Hematopoietic multipotent progenitor cell treated with erythropoietin and hydrocortisone succinate and interleukin-3 and kit ligand, for 17 days (in vitro differentiated cells): ENCODE measurements at places on chromosomes 16 and 17.

DNA sequence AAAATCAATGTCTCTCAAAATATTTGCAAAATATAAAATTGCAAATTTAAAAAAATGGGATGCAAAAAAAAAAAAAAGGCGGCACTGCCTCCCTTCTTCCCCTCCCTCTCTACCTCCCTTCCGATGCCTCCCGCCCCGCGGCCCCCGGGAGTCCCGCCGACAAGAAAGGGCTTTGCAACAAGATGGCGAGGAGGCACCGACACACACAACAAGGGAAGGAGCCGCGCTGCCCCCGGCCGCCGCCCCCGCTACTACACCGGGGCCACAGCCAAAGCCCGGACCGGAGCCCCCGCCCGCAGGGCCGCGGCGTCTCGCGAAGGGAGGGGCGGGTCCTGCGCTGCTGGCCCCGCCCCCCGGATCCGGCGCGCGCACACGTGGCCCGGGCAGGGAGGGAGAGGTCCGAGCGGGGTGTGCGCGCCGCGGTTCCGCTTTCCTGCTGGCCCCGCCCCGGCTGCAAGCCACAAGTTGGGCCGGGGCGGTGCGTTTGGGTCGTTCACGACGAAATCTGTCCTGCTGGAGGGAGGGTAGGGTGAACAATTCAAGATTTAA lies at the start of gene MNT:
MNT (minus strand) TSS at position 184 of the 549 bp plus-strand sequence. CDS start 348 bp downstream, outside the sequence.
- peak; percentile 95 for DNase-seq

DNA sequence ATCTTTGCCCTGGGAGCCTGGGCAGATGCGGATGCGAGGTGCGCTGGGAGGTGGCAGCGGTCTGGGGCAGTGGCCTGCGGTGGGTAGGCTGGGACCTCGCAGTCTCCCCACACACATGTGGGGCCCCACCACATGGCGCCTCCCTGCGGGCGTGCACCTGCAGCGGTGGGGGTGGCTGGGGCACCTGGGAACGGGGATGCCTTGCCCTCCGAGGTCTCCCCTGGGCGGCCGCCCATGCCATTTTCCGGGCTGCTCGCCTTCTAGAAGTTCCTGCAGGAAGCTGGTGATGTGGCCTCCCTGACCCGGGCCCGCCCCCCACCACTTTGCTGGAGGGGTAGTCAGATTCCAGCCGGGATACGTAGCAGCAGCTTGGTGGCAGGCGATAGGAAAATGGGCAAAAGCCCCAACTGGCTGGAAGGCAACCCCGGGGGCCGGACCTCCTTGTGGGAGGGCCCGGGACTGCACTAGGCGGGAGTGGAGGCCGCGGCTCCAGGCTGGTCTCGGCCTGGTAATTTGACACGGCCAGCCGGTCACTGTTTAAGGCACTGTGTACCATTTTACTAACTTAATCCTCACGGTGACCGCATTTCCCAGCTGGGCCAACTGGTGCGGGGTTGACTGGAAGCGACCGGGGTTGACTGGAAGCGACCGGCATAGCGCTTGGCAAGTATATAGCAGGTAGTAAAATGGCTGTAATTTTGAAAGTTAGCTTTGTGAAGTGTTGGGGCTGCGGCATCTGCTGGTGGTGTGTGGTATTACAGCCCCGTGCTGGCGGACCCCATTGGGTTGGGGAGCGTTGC lies 38.5 kb downstream of the IGF2BP1 start:
- no peak for DNase-seq

DNA sequence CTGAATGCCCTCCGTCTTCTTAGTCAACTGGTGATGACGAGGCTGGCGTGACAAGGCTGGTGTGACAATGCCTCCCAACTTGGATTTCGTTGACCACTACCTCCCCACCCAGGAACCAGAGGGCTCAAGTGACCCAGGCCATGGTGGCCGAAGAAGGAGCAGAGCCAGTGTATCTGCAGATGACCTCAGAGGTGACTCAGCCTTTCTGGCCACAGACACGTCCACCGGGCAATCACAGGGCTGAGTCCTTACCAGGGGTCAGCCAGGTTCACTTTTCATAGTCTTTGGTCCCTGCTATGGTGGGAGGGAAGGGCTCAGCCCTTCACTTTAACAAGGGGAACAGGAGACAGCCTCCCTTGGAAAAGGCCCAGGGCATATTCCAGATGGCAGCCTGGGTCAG lies 116.3 kb downstream of the MAF start:
- DNase-seq = no peak

- peak; percentile 44 for DNase-seq
Observed at GRCh38 chr16:58814348-58814801, 80.3 kb upstream of the GOT2 start.

DNA sequence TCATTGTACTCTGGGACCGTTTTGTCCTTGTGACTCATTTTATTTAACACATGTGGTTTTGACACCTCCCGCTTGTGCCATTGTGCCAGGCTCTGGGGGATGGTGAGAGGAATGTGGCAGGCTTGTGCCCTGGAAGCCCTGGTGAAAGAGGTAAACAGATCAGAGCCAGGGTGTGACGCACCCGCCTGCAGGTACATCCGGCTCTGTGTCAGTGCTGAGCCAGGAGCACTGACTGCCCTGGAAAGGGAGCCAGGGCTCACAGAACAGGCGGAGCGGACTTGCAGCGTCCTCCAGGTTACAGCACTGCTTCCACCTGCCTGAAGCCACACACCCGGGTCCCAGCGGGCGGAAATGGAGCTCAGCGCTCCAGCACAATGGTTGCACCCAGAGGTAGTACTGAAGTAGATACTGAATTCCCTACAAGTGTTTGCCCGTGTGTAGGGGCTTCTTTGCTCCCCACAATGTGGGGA lies 30.6 kb downstream of the CDRT15 start:
- DNase-seq = no peak

GRCh38 chr17:79410681-79411080 lies 200.2 kb downstream of the RBFOX3 start:
- DNase-seq = no peak

GRCh38 chr17:60641810-60642220 lies 35.8 kb upstream of the BCAS3 start:
- peak; percentile 91 for DNase-seq

DNA sequence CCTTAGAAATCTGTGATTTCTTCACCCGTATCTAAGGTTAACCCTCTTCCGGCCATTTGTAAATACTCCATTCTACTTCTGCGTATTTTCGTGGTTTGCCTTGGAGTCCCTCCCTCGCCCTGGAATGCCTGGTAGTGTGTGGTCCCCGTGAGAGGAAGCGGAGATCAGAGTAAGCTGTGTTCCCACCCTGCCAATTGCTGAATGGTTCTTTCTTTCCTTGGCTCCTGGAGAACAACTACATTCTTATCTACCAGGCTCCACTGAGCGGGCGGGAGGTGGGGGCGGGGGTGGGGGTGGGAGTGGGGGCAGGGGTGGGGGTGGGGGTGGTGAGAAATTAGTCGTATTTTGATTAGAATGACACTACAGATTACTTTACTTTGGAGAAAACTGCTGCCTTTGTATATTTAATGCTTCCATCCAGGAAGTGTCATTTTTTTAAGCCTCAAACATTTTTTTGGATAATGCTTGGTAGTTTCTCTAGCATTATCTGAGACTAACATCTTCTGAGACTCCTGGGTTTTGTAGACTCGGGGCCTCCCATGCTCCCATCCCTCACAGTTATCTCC lies 20.9 kb upstream of the FASN start:
- no peak for DNase-seq

- no peak for DNase-seq
Observed at GRCh38 chr17:8867361-8867981, at the start of gene PIK3R6. TSS of gene PIK3R6 (minus strand) at chr17:8867674. CDS start at chr17:8849794, 17,880 bp downstream.

DNA sequence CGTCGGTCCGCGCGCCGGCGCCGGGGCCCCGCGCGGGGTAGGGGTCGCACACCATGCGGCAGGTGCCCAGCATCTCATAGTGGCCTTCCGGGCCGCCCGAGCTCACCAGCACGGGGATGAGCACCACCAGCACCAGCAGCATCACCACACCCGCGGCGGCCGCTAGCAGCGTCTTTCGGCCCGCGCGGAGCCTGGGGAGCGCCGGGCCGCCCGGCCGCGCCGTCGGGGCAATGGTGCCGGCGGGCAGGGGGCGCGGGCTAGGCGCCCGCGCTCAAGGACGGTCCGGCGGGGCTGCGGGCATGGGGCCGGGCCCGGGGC lies 237 bp downstream of the C1QL1 start:
- no peak for DNase-seq

DNA sequence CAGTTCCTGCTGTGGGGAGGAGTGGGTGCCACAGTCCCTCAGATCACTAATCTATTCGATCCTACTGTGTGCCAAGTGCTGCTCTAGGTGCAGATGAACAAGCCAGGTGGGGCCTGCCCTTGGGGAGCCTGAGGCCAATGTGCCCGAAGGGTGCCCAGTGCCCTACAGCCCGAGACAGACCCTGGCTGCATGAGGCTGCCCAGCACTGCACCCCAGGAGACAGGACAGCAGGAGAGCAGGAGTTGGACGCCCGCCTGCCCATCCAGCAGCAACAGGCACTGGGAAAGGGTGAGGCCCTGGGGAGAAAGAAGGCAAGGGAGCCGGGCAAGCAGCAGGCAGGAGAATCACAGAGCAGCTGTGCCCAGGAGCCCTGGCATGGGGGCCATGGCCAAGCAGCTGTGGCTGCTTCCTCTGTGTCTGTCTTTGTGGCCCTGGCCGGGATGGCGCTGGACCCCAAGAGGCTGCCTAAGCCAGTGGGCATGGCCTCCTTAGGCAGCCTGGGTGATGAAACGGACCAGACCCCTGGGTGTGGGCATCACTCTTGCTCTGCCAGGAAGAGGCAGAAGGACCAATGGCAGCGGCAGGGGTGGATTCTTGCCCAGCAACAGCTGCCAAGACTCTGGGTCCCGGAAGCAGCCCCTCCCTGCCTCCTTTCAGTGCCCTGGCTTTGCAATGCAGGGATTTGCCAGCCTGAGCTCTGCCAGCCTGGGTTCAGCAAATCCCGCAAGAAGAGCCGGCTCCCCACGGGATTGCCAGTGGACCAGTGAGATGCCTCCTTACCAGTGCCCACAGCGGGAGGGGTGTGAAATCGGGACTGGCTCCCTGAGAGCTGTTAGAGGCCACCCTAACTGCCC lies 179.6 kb upstream of the TNRC6C start:
- no peak for DNase-seq

DNA sequence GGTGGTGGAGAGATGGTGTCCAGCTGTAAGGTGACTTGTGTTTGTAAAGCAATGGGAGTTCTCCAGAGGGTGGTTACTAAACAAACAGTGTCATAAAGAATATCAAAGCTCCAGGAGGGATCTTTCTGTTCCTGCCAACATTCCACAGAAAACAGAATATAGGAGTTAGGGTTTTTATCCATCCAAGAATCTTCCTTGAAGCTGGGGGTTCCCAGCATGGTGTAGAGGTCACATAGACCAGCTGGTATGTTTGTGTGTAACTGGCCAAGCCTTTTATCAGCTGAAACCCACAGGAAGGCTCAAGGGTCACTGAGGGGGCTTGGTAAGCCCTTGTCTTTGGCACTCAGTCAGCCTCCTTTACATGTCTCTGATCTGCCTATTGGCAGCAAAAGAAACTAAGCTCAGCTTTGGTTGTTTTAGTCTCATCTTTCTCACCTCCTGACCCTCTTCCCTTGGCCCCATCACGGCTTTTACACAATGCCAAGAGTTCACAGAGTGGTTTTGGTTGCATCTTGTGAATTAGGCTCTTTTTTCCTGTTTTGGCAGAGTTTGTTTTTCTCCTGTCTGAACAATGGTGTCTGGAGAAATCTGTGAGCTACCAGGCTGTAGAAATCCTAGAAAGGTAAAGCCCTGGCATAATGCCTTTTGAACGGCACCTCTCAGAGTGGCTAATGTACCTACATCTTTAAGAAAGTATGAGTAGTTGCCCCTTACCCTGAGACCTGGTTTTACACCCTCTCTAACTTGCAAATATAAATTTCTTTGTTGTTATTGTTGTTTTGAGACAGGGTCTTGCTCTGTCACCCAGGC lies 4.6 kb downstream of the CNTD1 start:
- no peak for DNase-seq

GRCh38 chr17:78346605-78347250 lies 13.1 kb downstream of the SOCS3 start:
- DNase-seq = no peak

DNA sequence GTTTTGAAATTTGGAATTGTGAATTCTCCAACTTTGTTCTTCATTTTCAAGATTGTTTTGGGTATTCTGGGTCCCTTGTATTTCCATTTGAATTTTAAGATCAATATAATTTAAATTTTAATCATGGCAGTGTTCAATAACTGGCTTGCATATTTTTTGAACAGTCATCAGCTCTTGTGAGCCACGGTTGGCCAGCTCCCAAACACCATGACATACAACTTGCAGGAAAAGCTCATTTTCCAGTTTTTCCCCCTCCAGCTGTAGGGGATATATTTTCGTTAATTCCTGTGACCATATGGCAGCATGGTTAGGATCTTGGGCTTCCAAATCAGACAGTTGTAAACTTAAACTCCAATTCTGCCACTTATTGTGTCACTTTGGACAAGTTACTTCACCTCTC lies 690.1 kb downstream of the WWOX start:
- DNase-seq = no peak

GRCh38 chr16:27748868-27749546 lies 199.1 kb downstream of the KATNIP start:
- DNase-seq = peak; percentile 64

DNA sequence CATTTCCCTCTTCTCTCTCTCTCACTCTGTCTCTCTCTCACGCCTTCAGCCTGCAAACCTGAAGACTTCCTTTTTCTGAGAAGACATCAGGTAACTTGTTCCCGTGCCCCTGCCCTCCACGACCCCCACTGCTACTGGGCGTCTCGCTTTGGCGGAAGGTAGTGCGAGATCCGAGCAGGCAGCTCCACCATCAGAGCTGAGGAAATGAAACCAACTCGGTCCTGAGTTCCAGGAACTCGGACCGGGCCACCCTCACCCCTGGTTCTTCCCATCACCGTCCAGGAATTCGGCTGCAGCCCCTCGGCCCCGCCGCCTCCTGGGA lies 585 bp downstream of the MLKL start:
- no peak for DNase-seq

DNA sequence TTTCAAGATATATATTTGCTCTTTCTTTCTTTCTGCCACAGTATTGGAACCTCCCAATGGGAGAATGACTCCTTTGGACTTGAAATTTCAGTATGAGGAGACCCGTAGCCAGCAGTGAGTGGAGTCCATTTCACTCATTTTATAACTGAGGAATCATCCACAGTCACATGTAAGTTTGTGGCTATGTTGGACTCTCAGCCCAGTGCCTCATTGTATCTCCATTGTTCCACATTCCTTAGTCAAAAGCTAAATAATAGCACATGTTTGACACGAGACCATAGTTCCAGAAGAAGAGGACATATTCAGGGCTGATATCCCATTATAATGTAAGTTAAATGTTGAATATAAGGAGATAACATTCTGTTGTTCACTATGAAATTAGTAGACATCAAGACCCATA lies 12.7 kb upstream of the SPAG9 start:
- no peak for DNase-seq

GRCh38 chr17:29677221-29677791 lies 54.6 kb upstream of the CORO6 start:
- DNase-seq = no peak

- no peak for DNase-seq
Observed at GRCh38 chr17:76240461-76241203, at the start of gene RNF157. TSS of gene RNF157 (minus strand) at chr17:76240493. CDS start at chr17:76240240, 253 bp downstream.

- no peak for DNase-seq
Observed at GRCh38 chr17:9977180-9977575, 72.1 kb upstream of the RCVRN start.

GRCh38 chr17:2502871-2503580 lies 8.7 kb downstream of the METTL16 start:
- no peak for DNase-seq

GRCh38 chr17:56297184-56297583 lies 143.9 kb downstream of the ANKFN1 start:
- no peak for DNase-seq
